ENCODE measurements at places on chromosomes 12 and 14.

DNA sequence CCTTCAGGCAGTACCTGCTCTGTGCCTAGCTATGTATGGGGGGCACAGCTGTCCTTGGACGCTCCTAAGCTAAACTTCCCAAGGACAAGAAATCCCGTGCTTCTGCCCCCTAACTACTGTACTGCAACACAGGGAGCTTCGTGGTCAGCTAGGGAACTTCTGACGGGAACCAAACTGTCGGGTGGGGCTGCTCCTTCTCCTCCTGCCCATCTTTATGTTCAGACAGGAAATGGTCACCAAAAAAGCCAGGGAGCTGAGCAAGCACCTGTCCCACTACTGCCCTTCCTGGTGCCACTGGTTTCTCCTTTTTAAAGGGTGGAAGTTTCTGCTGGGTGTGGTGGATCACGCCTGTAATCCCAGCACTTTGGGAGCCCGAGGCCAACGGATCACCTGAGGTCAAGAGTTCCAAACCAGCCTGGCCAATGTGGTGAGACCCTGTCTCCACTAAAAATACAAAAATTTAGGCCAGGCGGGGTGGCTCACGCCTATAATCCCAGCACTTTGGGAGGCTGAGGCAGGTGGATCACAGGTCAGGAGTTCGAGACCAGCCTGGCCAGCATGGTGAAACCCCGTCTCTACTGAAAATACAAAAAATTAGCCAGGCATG, 26.6 kb downstream of the PXN start:
- DNase-seq: no peak

GRCh38 chr12:100484183-100484886, 10.7 kb downstream of the NR1H4 start:
- no peak for DNase-seq

GRCh38 chr12:54704202-54704601, 56.0 kb upstream of the DCD start:
- no peak for DNase-seq

DNA sequence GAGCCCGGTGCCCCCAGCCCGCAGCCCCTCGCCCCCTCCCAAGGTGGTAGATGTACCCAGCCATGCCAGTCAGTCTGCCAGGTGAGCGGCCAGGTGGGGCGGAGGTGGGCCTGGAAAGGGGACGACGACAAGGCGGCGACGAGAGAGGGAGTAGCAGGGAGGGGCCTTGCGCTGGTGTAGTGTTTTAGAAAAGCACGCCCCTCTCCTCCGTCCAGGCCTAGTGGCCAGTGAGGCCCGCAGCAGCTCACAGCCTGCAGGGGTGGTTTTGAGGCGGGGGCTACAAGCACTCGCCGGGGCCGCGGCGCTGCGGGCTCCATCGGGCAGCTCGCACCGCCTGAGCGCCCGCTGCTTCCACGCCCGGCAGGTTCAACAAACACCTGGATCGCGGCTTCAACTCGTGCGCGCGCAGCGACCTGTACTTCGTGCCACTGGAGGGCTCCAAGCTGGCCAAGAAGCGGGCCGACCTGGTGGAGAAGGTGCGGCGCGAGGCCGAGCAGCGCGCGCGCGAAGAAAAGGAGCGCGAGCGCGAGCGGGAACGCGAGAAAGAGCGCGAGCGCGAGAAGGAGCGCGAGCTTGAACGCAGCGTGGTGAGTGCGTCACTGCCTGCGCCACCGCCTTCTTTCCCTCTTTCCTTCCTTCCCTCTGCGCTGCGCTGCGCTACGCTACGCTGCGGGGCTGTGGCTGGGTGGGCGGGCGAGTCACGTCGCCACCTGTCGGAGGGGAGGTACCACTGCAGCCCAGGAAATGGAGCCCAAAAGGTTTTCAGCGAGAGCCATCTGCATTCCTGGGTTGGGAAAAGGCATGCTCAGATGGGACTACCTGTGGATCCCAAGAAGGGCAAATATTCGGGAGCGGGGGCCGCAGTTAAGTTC, 5.9 kb upstream of the RNU7-1 start:
- peak; percentile 85 for DNase-seq

- DNase-seq: no peak
These were observed 84.7 kb upstream of the STRN3 start for GRCh38 chr14:31110872-31111271.

DNA sequence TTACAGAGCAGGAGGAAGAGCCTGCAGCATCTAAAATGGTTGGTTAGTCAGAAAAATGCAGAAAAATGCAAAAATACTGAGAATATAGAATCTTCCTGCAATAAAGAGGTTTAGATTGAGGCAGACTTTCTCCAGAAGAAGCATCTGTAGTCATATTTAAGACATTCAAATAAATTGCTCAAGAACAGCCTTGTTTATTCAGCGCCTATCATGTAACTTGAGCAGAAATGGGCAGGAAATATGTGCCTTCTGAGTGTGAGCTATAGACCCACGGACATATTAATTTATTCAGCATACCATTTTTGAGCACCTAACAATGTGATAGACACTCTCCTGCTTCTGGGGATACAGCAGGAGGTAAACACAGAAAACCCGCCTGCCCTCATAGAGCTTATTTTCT, 102.0 kb upstream of the HIF1A start:
- no peak for DNase-seq

DNA sequence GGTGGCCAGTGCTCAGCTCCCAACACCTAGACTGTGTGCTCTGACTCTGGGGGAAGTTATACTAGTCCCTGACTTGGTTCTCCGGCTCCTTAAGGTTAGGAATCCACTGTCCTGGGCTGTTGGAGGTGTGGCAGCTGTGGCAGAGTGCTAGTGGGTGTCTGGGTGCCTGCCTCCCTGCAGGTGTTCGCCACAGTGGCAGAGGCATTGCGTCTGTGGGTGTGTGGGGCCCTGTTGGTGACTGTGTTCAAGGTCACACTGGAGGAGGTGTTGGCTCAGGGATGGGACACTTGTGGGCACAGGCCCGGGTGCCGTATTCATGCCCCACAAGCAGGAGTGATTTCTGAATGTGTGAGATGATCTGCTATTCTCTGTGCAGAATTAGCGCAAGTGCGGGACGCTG, 467.4 kb downstream of the TMEM121 start:
- DNase-seq: no peak

GRCh38 chr12:90253136-90253535, 544.5 kb upstream of the ATP2B1 start:
- no peak for DNase-seq

DNA sequence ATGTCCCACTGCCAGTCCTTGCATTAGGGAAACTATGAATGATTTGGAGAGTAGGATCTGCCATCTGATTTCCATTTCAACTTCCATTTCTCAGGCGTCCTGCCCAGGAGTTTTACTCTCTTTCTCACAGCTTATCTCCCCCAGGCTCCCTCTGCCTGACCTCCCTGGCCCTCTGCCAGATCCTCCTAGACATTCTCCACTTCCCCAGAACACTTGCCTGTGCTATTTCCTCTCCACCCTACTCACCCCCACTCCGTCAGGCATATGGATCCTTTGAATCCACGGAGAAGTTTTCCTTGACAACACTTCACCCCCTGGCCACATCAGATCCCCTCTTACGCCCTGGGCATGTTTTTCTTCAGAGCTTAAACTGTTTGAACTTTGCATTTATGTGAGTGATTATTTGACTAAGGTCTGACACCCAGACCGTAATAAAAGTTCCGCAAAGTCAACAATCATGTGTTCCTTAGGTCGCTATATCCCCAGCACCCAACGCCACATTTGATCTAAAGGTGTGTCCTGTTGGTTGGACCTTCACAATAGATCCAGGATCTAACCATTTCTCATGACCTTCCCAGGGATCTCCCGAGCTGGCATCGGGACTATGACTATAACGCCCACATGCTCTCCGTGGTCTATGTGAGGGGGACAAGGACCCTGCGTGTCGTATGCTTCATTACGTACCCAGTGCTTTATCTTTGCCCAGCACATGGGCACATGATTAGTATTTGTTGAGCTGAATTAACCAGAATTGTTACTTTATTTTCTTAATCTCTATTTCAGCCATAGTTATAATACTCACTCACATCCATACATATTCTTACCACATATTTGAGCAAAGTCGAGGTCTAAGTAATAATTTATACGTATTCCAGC, 255.8 kb upstream of the FOXN3 start:
- no peak for DNase-seq

- no peak for DNase-seq
These were observed 43.6 kb upstream of the CMAS start for GRCh38 chr12:22002430-22002829.

DNA sequence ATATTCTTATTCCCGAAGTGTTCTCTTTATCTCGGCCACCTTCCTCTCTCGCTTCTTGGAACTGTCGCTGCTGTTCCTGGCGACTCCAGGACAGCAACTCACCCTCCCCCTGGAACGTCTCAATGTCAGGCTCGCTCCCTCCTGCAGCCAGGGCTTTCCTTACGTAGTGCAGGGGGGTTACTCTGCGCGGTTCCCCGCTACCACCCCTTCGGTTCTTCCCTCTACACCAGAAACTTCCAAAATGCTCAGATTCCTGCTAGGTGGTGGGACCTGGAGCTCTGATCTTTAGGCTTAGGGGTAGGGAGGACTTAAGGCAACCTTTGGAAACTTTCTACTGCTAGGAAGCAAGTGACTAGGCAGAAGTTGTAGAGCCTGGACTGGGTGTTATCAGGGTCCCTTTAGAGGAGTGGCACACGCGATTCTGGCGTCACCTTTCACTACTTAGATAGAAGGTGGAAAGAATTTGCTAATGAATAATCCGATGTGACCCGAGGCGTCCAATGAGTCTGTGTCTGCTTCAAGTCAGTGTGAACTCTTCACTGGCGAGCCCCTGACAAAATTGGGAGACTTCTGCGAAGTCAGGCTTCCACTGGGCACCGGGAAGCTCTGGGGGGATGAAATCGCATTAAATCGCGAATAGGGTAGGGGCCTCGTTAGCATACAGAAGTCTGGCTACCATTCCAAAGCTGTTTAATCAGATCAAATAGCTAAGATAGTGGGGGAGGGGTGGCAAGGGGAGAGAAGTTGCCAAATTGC, 900 bp upstream of the DPF3 start:
- DNase-seq: no peak

GRCh38 chr14:84544486-84545131, 985.3 kb upstream of the FLRT2 start:
- DNase-seq: no peak

DNA sequence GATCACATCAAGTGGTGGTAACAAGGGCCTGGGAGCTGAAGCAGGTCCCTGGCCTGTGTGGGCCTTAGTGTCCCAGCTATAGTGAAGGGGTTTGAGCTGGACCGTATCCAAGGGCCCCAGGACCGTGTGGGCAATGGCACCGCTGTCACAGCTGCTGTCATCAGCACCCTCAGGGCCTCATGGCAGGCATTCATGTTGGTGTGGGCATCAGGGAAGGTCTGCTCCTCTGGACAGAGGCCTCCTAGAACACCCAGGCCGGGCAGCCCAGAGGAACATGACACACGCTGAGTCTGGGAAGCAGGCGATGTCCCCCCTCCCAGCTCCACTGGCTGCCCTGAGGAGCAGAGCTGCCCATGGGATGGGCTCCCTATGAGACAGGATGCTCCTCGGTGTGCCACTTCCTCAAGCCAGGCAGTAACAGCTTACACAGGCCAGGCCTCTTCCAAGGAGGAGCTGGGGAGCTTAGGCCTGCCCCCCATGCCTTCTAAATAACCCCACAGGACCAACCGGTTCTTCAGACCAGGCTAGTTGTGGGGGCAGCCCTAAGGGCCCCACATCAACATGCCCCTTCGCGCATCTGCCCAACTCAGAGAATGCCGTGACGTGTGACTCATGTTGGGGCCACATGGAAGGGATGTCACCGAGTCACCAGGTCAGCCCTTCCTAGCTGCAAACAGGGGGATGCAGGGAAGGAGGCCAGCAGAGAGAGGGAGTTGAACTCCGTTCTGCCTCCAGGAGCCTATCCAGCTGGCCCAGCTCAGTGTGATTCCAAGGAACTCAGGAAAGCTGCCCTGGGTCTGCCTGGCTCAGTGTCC, 80.4 kb downstream of the PITPNM2 start:
- DNase-seq: no peak

DNA sequence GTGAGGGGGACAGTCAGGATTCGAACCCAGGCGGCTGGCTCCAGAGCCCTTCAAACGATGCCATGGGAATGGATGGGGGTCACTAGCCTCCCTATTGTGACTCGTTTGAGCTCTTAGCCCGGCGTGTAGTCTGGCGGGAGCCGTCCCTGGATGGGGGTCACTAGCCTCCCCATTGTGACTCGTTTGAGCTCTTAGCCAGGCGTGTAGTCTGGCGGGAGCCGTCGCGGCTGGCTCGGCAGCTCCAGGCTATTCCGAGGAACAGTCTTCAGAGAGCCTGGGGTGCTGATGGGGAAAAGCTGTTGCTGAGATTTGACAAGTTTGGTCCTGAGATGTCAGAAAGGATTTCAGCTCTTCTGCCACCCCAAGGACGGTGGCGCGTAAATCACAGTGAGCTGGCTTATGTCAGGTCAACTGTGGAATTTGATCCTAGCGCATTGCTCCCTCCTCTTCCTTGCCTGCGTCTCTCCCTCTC, 58.3 kb downstream of the CALM1 start:
- DNase-seq: no peak

DNA sequence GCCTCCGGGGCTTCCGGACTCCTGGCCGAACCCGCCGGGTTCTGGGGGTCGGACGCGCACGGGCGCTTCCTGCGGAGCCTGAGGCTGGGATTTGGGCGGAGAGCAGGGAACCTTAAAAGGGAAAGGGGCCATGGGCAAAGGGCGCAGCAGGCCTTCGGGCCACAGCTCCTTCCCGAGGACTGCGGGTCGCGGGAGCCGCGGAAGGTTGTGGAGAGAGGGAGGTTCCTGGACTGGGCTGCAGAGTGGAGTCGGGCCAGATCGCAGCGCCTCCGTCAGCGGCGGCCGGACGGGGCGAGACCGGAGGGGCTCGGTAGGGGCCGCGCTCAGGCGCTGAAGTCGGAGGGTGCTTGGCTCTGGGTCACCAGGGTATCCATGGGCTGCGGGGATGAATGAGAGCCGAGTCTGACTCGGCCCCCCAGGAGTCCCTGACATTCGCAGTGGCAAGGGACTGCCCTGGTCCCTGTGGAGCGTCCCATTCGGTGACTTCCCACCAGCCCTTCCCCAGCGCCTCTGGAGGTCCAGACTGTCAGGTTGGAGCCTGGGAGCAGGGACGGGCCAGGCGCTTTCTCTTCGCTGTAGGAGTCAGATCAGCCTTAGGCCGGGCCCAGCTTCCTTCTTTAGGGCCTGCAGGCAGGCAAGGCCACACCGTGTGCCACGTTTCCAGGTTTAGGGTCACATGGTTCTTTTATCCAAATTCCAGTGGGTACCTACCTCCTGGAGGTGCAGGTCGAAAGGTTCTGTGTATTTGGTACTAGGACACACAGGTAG, 938 bp upstream of the SLC25A29 start:
- DNase-seq: no peak

GRCh38 chr12:92055877-92056276, 89.8 kb downstream of the BTG1 start:
- no peak for DNase-seq

GRCh38 chr12:45481746-45482145, 247.8 kb upstream of the ARID2 start:
- no peak for DNase-seq

GRCh38 chr12:118625050-118625675, 248.8 kb downstream of the SUDS3 start:
- no peak for DNase-seq

All from AG08395 (cell line).